ENCODE measurements at places on chromosomes 2 and 18. TPM values are rescaled to one million over a fixed set of nuclear protein-coding genes. Genes with fewer than 3 reads are reported as not detected.

The RNF144A gene
- 1.8 TPM for total RNA-seq

DNA sequence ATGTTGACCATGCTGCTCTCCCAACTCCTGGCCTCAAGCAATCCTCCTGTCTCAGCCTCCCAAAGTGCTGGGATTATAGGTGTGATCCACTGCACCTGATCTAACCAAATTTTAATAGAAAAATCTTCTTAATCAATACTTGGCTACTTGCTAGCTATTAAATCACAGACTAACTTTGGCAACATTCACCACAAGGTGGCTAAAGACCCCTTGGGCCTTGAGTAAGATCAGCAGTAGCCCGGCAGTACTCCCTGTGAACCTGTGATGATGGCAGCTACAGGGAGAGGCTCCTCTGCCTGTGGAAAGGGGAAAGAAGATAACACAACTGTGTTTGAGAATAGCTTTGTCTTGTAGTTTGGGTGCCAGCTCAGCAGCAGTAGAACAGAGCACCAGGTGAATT lies 102.9 kb downstream of the SLC39A10 start:
- DNase-seq: no peak

DNA sequence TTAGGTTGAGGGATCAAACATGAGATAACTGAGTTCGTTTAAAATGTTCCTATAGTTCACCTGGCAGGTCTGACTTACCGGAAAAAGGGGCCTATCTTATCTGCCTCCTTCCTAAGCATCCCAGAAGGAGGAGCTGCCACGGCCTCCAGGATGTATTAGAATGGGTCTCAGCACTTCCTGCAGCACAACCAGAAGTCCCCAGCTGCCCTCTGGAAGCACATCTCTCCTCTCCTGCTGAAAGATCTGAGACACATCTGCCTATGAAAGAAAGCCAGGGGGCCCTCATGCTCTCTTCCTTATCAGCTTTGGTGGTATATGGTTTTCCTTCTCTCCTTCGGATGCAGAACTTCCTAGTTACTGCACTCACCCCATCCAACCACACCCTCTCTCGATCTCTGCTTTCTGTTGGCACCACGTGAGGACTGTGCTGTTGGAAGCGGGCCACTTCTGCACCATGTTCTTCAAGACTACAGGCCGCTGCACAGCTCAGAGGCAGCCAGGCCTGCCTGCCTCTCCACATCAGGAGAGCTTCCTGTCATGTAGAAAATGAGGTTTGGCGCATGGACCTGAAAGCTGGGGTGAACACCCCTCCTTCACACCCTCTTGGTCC lies 6.5 kb downstream of the IGFBP5 start:
- DNase-seq: no peak

- DNase-seq: no peak
Measured at GRCh38 chr18:26863921-26864497, 1.5 kb downstream of the AQP4 start.

DNA sequence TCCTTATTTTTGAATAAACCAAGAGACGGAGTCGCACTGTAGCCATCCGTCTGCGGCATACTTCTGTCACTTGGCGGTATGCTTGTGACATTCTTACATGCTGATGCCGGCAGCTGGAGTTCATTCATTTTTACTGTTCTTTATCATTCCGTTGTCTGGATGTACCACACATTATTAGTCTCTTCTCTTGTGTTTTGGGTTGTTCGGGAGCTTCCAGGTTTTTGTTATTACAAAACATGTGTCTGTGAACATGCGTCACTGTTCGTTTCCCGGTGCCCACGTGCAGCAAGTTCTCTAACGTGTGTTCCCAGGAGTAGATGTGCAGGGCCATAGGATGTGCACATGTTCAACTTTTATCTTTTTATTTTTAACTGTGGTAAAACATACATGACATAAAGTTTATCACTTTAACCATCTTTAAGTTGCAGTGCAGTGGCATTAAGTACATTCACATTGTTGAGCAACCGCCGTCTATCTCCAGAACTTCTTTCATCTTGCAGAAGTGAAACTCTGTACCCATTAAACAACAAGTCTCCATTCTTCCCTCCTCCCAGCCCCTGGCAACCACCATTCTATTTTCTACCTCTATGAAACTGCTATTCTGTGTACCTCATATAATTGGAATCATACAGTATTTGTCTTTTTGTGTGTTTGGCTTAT lies 40.1 kb downstream of the MTCL1 start:
- DNase-seq: no peak

DNA sequence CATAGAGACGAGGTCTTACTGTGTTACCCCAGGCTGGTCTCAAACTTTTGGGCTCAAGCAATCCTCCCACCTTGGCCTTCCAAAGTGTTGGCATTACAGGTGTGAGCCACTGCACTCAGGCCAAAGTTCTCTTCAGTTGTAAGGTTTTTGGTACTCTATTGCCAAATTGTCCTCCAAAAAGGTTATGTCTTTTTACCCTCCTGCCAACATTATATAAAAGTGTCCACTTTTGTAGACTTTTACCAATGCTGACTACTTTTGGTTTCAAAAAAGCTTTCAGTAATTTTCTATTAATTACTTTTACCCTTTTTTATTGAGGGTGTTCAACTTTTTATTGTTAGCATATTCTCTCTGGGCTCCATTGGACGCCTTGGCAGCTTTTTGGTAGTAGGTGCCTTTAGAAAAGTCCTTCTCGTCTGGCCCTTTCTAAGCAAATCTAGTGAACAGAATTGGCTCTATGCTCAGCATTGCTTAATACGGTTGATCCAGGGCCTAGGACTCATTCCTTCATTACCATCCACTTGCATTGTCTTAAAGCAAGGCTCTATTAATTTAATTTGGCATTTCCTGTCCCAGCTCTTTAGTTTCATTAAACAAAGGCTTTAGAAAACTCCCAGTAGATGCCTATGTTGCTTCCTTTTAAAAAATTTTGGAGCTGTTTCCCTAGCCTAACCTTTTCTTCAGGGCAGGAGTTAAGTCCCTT lies 16.7 kb upstream of the IL1A start:
- DNase-seq: no peak

DNA sequence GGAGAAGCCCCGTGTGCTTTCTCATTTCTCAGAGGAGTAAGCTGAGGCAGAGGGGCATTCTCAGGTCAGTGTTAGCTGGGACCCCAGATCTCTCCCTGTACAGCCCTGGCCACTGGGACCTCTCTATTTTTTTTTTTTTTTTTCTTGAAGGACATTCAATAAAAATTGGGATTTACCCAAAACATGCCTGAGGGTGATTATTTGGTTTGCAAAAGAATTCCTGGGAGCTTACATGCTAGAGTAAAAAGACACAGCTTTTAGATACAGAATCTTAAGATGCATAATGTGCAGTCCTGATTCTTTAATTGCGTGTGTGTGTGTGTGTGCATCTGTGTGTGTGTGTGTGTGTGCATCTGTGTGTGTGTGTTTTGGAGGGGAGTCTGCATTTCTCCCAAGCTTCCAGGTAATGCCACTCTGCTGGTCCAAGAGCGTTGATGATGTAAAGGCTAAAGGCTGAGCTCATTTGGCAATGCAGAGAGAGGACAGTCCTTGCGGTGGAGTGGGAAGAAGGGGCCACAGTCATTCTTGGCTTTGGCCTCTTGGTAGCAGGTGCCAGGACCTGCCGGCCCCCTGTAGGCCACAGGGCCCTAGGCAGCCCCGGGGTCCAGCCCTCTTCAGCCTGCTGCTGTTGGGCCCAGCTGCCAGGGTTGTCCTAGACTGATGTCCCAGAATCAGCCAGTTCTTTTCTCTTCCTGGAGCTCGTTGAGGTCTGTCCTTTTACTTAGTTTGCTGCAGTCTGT lies 74.1 kb upstream of the MCFD2 start:
- DNase-seq: no peak

DNA sequence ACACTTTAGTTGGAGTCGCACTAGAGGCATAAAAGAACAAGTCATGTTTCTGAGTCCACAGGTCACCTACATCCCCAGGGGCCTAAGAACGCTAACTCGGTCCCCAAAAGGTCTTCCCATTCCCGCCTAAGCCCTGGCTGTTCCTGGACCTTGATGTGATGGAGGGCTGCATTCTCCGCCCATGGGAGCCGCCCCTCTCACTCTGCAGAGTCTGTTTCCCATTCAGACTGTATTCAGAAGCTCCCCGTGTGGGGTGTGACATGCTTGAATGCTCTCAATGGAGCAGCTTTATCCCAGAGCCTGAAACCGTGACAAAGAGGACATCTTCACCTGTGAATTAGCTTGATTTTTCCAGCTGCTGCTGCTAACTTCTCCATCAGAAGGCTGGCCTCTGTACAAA lies 319.0 kb upstream of the KLHL29 start:
- DNase-seq: no peak

GRCh38 chr18:73023975-73024374 lies 156.2 kb upstream of the NETO1 start:
- peak; percentile 23 for DNase-seq

The RPL31 gene
- total RNA-seq: 1,289 TPM

The IL1R1 gene
- total RNA-seq: 21.5 TPM

GRCh38 chr2:223692191-223692947 lies 90.2 kb upstream of the SCG2 start:
- DNase-seq: peak; percentile 61

DNA sequence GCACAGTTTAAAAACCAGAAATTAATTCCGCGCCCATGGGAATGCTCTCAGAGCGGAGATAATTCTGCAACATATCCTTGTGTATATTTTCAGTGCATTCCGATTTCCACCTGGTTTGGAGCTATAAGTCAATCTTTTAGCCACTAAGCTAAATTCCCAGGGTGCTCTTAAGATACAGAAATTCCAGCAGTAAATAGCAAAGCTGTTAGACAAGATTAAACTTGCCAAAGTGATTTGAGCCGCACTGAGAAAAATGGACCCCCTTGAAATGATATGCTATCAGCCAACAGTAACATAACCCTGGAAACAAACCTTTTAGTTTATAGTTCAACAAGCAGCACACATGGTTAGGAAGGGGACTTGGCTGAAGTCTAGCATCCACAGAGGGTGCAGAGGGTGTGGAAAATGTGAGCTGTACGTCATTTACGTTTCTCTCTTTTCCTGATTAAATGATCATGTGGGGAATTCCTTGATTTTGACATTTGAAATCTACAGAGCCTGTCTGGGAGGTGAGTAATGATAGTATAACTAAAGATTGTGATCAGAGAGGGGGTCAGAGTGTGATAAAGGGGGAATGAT lies 99.8 kb upstream of the COPS8 start:
- DNase-seq: no peak

- DNase-seq: no peak
Measured at GRCh38 chr18:12574494-12575185, 83.3 kb downstream of the SPIRE1 start.

DNA sequence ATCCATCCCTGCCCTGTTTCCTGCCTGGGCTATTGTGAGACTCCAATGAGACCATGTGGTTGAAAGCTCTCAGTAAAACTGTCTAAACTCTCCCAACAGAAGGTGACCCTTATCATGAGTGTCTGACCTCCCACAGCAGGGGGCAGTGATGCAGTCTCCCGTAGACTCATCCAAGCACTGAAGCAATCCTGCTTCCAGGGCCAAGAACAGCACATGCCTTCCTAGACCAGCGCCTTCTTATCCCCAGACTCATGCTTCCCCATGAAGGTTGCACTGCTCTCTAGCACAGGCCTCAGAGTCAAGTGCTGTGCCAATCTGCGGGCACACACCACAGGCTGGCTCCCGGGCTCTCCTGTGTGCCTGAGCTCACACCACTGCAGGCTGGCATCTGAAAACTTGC lies 112.3 kb downstream of the TNS1 start:
- DNase-seq: peak; percentile 57

DNA sequence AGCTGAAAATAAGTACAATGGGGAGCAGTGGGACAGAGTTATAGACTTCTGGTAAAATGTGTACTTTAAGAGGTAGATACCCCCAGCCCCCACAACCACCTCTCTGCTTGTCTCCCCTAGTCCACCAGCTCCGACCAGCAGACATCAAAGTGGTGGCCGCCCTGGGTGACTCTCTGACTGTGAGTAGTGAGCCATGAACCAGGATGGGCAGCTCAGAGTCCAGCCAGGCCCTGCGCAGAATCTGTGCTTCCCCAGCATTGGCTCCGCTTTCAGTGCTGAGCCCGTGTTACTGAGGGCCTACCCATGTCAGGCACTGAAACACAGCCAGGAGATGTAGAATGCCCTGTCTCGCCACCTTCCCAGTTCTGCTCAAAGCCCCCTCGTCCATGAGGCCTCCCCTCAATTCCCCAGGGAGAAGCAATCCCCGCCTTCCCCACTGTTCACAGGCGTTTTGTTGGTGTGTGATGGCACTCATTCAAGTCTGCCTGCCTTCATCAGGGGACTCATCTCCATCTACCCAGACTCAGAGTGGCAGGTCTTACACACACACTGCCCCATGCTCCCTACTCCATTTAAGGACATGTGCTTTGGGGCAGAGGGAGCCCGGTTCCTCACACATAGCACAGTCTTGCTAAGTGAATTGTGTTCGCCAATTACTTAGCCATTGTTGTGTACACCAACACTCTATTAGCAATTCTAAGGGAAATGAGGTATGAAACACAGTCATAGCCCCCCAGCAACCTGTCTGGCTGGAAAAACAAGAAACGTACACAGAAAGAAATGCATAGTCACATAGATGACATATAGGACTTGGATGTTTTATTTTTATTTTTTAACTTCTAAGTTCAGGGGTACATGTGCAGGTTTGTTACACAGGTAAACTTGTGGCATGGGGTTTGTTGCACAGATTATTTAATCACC lies 122.6 kb downstream of the PLB1 start:
- no peak for DNase-seq

GRCh38 chr18:55414475-55414874 lies 173.5 kb downstream of the TCF4 start:
- DNase-seq: no peak

The CABYR gene
- 9.2 TPM for total RNA-seq

The PARD6G gene
- total RNA-seq: 1.5 TPM

The DAW1 gene
- total RNA-seq: 1.5 TPM

The CRYBA2 gene
- total RNA-seq: not detected

The PSME4 gene
- total RNA-seq: 51.7 TPM

DNA sequence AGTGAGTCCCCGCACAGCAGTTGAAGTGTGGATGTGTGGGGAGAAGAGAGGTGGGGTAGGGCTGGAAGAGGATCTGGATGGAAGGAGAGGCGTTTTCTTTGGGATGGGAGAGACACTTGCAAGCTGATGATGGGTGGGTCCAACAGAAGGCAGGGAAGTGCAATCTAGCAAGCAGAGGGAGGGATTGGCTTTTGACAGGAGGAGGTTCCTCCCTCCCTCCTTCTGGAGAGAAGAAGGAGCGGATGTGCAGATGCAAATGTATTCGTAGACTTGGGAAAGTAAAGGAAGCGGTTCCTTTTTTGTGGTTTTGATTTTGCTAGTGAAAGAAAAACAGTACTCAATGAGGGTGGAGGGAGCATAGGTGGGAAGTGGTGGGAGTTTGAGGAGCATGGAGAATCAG lies 48.9 kb downstream of the LAMA3 start:
- no peak for DNase-seq

DNA sequence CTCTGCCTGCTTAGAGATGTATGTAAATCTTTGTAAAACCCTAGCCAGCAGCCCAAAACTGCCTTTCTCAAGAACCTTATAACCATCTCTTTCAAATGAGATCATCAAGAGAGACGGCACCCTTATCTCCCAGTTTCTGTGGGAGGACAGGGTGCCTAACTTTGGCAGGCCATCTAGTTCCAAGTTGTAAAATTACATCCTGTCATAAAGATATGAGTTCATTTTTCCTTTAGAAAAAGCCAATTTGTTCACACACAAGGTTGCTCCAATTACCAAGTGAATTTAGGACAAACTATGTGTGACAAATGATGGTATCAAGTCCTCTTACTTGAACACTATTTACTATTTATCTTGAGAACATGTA lies 65.3 kb downstream of the MEMO1 start:
- no peak for DNase-seq

The TSPYL6 gene
- not detected for total RNA-seq
